ENCODE measurements at places on chromosomes 7 and 10.

DNA sequence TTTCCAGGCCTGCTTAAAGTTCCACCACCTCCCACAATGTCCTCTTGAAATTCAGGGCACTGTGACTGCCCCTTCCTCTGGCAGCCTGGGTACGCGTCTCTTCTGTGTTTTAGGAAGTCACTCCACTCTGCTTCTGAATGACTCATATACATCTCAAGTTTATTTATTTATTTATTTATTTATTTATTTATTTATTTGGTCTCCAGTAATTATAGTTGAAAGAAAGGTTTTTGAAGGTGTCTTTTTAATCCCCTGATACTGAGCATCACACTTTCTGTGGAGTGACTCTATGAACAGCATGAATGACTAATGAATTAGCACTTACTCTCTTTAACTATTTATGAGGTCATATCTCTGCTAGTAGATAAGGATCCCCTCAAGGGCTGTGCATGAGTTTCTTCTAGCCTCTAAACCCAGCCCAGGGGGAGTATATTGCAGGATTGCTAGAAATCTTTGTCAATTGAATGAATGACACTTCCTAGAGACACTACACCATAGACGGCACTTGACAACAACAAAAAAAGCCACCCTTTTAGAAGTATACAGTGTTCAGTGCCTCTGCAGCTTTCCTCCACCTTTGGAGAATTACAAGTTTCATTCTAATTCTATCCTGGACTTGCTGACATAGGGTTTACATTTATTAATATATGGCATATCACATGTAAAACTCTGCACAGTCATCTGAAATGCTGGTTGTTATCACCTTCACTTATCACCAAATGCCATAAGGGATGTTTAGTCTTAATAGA lies 2.1 kb downstream of the MACC1 start:
- DNase-seq = no peak

- no peak for DNase-seq
These were observed 23.4 kb downstream of the AIFM2 start for GRCh38 chr10:70109064-70109729.

GRCh38 chr10:97531401-97531986 lies 32.8 kb downstream of the UBTD1 start:
- no peak for DNase-seq

DNA sequence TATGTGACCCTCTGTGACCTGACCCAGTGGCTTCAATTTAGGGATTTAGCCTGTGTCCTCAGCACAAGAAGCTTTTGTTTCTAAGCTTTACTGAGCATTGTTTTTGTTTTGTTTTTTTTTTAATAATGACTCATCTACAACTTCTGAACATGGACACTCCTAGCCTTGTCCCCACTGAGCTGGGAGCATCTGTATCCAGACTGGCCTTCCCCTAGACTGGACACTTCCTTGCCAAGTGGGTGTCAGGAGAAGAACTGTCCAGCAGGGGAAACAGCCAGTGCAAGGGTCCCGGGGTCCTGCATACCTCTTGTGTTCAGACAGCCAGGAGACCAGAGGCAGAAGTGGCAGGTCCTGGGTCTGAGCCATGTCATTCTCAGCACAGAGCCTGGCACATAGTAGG lies 108.6 kb downstream of the TMEM130 start:
- no peak for DNase-seq

DNA sequence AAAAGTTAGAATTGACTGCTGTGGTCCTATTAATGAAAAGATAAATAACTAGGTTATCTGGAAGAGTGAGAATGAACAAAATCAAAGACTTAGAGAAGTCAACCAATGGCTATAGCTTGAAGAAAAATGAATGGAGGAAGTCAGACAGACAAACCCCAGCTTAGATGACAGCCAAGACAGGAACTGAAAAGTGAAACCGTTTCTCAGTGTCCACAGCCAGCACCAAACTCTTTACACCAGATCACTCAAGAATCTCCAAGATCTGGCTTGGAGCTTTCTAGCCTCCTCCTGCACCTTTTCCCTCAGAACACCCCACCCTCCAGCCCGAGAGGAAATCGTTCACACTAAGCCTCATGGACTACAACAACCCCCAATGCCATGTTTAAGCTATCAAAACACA lies 167.0 kb downstream of the SFMBT2 start:
- DNase-seq = no peak

- no peak for DNase-seq
These were observed 197.2 kb downstream of the CRPPA start for GRCh38 chr7:16223963-16224707.

DNA sequence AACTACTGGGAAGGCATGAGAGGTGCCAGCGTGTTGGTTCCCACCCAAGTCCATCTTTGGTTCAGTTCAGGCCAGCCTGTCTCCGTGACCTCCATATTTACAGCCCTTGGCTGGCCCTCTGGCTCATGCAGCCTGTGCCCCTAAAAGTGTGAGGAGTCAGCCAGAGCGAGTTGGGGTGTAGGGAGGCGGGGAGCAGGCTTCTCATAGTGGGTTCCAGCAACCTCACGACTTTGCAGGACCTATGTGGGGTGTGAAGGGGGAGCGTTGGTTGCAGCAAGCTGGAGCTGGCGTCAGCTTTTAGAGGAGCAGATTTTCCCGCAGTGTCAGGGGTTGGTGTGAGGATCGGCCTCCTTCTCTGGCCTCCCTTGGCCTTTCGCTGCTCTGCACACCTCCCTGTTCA lies 9.8 kb downstream of the TSPAN14 start:
- DNase-seq = no peak

GRCh38 chr10:61153771-61154170 lies 209.8 kb upstream of the RHOBTB1 start:
- DNase-seq = no peak

DNA sequence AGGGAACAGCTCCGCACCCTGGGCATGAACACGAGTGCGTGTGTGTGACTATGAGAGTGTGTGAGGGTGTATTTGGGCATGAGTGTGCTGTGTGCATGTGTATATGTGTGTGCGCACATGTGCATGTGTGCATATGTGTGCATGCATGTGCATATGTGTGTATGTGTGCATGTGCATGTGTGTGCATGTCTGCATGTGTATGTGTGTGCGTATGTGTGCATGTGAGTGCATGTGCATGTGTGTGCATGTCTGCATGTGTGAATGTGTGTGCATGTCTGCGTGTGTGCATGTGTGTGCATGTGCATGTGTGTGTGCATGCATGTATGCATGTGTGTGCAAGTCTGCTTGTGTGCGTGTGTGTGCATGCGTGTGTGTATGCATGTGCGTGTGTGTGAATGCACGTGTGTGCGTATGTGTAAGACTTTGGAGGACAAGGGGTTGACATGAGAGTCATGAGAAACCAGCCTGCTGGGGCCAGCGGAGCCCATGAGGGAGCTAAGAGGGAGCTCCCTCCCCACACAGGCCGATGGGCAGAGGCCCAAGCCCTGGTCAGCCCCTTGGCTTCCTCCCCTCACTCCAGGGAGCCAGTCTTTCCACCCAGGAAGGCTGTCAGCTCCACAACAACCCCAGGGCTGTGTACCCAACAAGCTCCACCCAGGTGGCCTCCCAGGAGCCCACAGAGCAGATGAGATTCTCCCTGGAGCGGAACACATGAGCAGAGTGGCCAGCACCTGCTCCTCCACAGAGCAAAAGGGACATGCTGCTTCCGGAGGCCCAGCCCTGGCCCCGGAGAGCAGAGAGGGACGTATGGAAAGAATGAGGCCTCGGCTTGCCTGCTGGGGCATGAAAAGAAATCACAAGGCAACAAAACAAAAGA lies 142.5 kb upstream of the PPP2R2D start:
- no peak for DNase-seq

All from AG04449 (cell line).